Naive thymus-derived CD8-positive, alpha-beta T cell (primary cell): ENCODE measurements at places on chromosomes 2 and 18. TPM values are rescaled to one million over a fixed set of nuclear protein-coding genes. Genes with fewer than 3 reads are reported as not detected.

GRCh38 chr2:96859099-96859649, 1.4 kb upstream of the ANKRD39 start:
- no peaks in the 10 kb centered on the region for H3K27me3 ChIP-seq
- peak overlapping the region; percentile 63 for H3K27ac ChIP-seq
- H3K36me3 ChIP-seq: no peaks in the 10 kb centered on the region

DNA sequence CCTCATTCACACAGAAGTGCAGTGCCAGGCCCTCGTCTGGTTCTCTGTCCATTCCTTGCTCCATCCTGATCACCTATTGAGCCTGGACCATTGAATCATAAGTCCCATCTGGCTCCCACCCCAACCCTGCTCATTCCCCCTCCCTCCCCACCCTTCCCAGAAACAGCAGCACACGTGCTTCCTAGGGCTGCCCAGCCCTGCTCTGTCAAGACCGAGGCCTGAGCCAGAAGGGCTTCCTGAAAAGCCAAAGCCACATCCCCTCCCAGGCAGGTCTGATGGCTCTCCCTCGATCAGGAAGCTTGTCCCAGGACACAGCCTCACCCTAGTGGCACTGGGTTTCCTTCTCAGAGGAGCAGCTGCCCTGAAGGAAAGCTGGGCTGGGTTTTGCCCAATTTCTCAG, 79.8 kb upstream of the FZD7 start:
- H3K4me3 ChIP-seq: no peak overlapping the region
- DNase-seq: no peak
- peaks cover 37% of the 10 kb centered on the region for H3K27me3 ChIP-seq
- H3K27ac ChIP-seq: no peak overlapping the region

DNA sequence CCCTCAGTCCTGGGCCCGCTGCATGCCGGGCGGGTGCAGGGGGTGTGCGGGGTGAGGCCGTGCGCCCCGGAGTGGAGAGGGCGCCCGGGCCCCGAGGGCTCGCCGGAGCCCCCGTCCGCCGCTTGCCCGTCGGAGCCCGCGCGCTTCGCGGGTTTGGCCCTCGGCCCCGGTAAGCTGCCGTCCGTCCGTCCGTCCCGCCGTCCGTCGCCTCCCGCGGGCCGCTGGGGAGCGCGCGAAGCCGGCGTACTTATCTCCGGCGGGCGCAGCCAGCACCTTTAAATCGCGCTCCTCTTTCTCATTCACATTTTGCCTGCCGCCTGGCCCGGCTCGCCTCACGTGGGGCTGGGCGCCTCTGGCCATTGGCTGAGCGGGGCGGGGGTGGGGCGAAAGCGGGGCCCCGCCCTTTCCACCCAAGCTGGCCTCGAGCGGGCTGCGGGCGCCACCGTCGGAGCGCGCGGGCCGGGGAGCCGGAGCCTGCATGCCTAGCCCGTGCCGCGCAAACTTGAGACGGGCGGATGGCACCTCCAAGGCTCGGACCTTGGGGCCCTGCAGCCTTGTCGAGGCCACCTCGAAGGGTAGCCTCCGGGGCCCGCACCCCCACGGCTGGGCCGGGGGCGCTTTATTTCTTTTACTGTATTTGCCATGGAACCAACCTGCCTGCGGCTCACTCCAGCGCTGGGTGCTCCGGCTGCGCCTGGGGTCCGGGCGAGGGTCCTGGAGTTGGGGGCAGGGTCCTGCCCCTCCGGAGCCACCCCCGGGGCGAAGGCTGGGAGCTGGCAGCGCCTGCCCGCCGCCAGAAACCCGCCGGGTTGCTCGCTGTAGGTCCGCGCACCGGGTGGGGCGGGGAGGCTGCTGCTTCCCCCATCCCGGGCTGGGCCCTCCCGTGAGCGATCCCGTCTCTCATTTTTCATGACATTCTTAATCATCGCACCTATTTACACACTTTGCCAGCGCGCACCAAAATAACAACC, at the start of gene GBX2:
Gene GBX2 (minus strand): TSS at position 277 of the 971 bp plus-strand sequence. CDS start 415 bp downstream, outside the sequence.
- peaks cover 58% of the 10 kb centered on the region for H3K27me3 ChIP-seq
- no peak for DNase-seq
- H3K36me3 ChIP-seq: peaks cover 4% of the 10 kb centered on the region
- H3K4me1 ChIP-seq: peaks cover 15% of the 10 kb centered on the region
- H3K27ac ChIP-seq: no peak within 1 kb of the TSS

GRCh38 chr2:15693926-15694588, 102.4 kb downstream of the DDX1 start:
- peaks cover 3% of the 10 kb centered on the region for H3K27me3 ChIP-seq
- no peaks in the 10 kb centered on the region for H3K36me3 ChIP-seq
- no peak for DNase-seq
- H3K27ac ChIP-seq: no peak overlapping the region

DNA sequence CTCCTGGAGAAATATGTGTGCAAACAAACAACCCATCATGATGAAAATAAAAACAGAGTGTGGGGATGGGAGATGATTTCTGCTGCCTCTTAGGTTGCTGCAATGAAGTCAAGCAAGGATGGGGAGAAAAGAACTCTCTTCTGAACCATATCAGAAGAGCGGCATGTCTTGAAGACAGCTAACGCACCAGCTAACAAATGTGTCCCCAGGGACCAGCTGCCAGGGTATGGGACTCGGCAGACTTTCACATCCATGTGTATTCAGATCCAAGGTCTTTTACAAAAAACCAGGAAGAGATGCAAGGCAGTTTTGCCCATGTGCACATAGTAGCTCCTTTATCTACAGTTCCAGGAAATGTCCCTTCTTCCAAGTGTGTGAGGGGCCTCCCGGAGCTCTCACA, 125.4 kb downstream of the CLIP4 start:
- DNase-seq: no peak
- peaks cover 14% of the 10 kb centered on the region for H3K27me3 ChIP-seq
- H3K4me1 ChIP-seq: no peaks in the 10 kb centered on the region
- no peak overlapping the region for H3K4me3 ChIP-seq
- no peak overlapping the region for H3K27ac ChIP-seq

DNA sequence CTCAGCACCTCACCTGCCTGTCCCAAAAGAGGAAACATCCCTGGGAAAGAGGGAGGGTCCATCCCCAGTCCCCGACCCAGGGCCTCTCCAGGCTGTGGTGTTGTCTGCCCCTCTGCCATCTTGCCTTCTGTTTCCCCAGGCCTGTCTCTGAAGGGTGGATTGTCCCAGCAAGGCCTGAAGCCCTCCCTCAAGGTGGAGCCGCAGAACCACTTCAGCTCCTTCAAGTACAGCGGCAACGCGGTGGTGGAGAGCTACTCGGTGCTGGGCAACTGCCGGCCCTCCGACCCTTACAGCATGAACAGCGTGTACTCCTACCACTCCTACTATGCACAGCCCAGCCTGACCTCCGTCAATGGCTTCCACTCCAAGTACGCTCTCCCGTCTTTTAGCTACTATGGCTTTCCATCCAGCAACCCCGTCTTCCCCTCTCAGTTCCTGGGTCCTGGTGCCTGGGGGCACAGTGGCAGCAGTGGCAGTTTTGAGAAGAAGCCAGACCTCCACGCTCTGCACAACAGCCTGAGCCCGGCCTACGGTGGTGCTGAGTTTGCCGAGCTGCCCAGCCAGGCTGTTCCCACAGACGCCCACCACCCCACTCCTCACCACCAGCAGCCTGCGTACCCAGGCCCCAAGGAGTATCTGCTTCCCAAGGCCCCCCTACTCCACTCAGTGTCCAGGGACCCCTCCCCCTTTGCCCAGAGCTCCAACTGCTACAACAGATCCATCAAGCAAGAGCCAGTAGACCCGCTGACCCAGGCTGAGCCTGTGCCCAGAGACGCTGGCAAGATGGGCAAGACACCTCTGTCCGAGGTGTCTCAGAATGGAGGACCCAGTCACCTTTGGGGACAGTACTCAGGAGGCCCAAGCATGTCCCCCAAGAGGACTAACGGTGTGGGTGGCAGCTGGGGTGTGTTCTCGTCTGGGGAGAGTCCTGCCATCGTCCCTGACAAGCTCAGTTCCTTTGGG, 47.2 kb downstream of the BOLA3 start:
- no peaks in the 10 kb centered on the region for H3K36me3 ChIP-seq
- DNase-seq: no peak
- peak overlapping the region; percentile 64 for H3K27ac ChIP-seq
- peaks cover 7% of the 10 kb centered on the region for H3K4me1 ChIP-seq
- no peak overlapping the region for H3K4me3 ChIP-seq

GRCh38 chr2:28948160-28948559, 32.9 kb upstream of the TOGARAM2 start:
- no peak overlapping the region for H3K4me3 ChIP-seq
- H3K27me3 ChIP-seq: no peaks in the 10 kb centered on the region
- no peak for DNase-seq
- no peak overlapping the region for H3K27ac ChIP-seq
- H3K4me1 ChIP-seq: peaks cover 16% of the 10 kb centered on the region
- peaks cover 50% of the 10 kb centered on the region for H3K36me3 ChIP-seq

DNA sequence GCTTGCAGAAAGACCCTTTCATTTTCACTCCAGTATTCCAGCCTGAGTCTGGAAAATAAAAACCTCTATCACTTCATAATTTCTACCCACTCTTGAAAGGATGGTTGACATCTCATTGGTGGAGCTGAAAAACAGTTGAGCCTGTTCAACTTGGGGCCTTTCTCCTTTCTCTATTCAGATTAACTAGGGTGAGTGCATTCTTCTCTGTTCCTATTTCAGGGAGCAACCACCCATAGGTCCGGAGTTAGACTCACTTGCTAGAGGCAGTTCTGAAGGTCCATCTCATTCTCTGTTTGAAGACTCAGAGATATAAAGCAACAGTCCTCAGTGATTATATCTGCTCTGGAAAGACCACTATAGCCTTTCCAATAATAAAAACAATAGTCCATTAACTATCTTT, 167.9 kb upstream of the SPOPL start:
- H3K4me1 ChIP-seq: no peaks in the 10 kb centered on the region
- H3K27ac ChIP-seq: no peak overlapping the region
- H3K4me3 ChIP-seq: no peak overlapping the region
- no peak for DNase-seq
- H3K36me3 ChIP-seq: no peaks in the 10 kb centered on the region

- H3K4me1 ChIP-seq: peaks cover 21% of the 10 kb centered on the region
- no peak overlapping the region for H3K27ac ChIP-seq
- DNase-seq: no peak
These were observed 14.9 kb downstream of the MRPS9 start for GRCh38 chr2:105052773-105053172.

- no peak overlapping the region for H3K4me3 ChIP-seq
- peaks cover 17% of the 10 kb centered on the region for H3K4me1 ChIP-seq
- H3K27ac ChIP-seq: peak overlapping the region; percentile 74
- H3K36me3 ChIP-seq: no peaks in the 10 kb centered on the region
- DNase-seq: no peak
These were observed 52.8 kb upstream of the IL1RL1 start for GRCh38 chr2:102258386-102259074.

DNA sequence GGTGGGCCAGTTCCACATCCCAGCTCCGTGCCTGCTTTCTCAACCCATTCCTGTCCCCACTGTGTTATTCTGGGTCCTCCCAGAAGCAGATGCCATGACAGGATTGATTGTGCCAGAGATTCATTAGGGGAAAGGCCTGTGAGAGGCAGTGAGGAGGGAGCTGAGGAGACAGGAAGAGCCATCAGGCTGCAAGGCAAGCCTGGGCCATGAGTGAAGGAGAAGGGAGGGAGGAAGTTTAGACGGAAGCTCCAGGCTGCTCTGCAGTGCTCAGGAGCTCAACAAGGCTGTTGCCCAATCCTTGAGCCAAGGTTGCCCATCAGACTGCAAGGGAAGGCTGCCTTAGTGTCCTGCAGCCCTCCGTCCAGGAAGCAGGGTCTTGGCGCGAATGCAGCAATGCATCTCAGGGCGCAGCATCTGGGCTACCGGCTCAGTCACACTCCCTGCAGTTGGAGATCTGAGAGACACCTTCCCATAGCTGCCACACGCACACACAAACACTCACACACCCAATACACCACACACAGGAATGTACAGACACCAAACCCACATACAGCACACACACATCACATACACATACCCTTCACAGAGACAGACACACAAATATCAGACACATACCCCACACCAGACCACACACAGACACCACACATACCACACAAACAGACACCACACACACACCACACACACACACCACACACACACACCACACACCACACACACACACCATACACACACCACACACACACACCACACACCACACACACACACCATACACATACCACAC, 139.5 kb upstream of the NDUFV2 start:
- no peaks in the 10 kb centered on the region for H3K36me3 ChIP-seq
- peaks cover 1% of the 10 kb centered on the region for H3K27me3 ChIP-seq
- no peak overlapping the region for H3K4me3 ChIP-seq
- peaks cover 2% of the 10 kb centered on the region for H3K4me1 ChIP-seq

GRCh38 chr2:65754219-65754618, 321.8 kb upstream of the SPRED2 start:
- no peak overlapping the region for H3K4me3 ChIP-seq
- no peak for DNase-seq
- no peaks in the 10 kb centered on the region for H3K4me1 ChIP-seq
- H3K27me3 ChIP-seq: no peaks in the 10 kb centered on the region
- no peaks in the 10 kb centered on the region for H3K36me3 ChIP-seq

DNA sequence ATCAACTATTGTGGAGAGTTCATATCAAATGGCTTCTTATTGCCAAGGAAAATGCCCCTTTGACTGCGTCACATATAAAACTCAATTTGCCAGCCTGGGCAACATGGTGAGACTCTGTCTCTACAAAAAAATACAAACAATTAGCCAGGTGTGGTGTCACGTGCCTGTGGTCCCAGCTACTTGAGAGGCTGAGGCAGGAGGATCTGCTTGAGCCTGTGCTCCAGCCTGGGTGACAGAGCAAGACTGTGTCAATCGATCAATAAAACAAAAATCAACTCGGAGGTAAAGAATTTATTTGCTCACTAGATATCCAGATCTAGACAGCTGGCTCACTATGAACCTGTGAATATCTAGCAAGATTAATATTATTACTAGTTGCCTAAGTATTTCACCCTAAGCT, 1.7 kb upstream of the ZCCHC2 start:
- DNase-seq: no peak
- H3K36me3 ChIP-seq: no peaks in the 10 kb centered on the region
- H3K27ac ChIP-seq: peak overlapping the region; percentile 62
- H3K4me1 ChIP-seq: peaks cover 11% of the 10 kb centered on the region
- peak overlapping the region; percentile 87 for H3K4me3 ChIP-seq
- no peaks in the 10 kb centered on the region for H3K27me3 ChIP-seq

- peaks cover 10% of the 10 kb centered on the region for H3K36me3 ChIP-seq
- H3K27ac ChIP-seq: no peak overlapping the region
- no peak for DNase-seq
- no peaks in the 10 kb centered on the region for H3K27me3 ChIP-seq
- no peak overlapping the region for H3K4me3 ChIP-seq
These were observed 21.7 kb downstream of the AKAIN1 start for GRCh38 chr18:5175378-5175777.

DNA sequence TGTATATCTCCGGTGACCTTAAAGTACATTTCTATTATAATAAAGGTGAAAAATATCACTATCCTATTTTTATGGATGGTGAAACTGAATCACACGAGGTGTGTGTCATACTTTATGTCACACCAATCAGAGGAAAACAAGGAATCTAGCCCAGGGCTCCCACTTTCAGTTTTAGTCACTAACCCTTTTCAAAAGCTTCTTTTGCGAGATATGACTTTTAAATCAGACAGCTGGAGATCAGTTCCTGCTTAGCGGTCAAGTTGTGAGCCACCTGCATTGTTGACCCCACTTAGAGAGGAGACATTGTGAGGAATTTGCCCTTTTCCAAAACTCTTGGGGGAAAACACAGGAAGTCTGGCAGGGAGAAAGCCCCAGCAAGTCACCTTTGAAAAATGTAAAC, 70.5 kb downstream of the CPS1 start:
- no peaks in the 10 kb centered on the region for H3K4me1 ChIP-seq
- peaks cover 5% of the 10 kb centered on the region for H3K27me3 ChIP-seq
- no peak for DNase-seq
- H3K4me3 ChIP-seq: no peak overlapping the region
- no peaks in the 10 kb centered on the region for H3K36me3 ChIP-seq
- no peak overlapping the region for H3K27ac ChIP-seq

CACNB4 gene
- total RNA-seq: 1.1 TPM

SERPINB12 gene
- total RNA-seq: not detected

C2orf66 gene
- total RNA-seq: not detected

KYNU gene
- total RNA-seq: 0.65 TPM

METTL5 gene
- 58.1 TPM for total RNA-seq

SLC9A4 gene
- total RNA-seq: not detected

ME2 gene
- 44.5 TPM for total RNA-seq

CD207 gene
- not detected for total RNA-seq
